ENCODE measurements at places on chromosomes 4 and X. TPM values are rescaled to one million over a fixed set of nuclear protein-coding genes. Genes with fewer than 3 reads are reported as not detected.

EDNRA gene
- 6.9 TPM for total RNA-seq

MEPE gene
- total RNA-seq, result not detected

PNCK gene
- total RNA-seq, result 1.2 TPM

SLC34A2 gene
- not detected for total RNA-seq

PLXNA3 gene
- 24.0 TPM for total RNA-seq

SAGE1 gene
- not detected for total RNA-seq

TRMT44 gene
- total RNA-seq, result 19.4 TPM

ANOS1 gene
- total RNA-seq, result not detected

ZNF330 gene
- total RNA-seq, result 34.4 TPM

MAGEA11 gene
- under 0.01 TPM for total RNA-seq

RAB33B gene
- 13.2 TPM for total RNA-seq

PLRG1 gene
- 119 TPM for total RNA-seq

DCAF4L1 gene
- under 0.01 TPM for total RNA-seq

FAM236B gene
- not detected for total RNA-seq

AFP gene
- 0.15 TPM for total RNA-seq

NPY5R gene
- not detected for total RNA-seq

GRPEL1 gene
- total RNA-seq, result 24.6 TPM

ADGRL3 gene
- not detected for total RNA-seq

MXRA5 gene
- 26.8 TPM for total RNA-seq

GYG2 gene
- total RNA-seq, result 9.3 TPM

SMIM43 gene
- 6.6 TPM for total RNA-seq

CSAG3 gene
- total RNA-seq, result not detected

Data from smooth muscle cell of trachea (primary cell).